ENCODE measurements at places on chromosomes 4 and X.

- no peak for DNase-seq
Measured at GRCh38 chrX:66638591-66639500, at the start of gene EDA2R. Gene EDA2R (minus strand): TSS chrX:66639078. CDS start chrX:66616020, 23,058 bp downstream.

DNA sequence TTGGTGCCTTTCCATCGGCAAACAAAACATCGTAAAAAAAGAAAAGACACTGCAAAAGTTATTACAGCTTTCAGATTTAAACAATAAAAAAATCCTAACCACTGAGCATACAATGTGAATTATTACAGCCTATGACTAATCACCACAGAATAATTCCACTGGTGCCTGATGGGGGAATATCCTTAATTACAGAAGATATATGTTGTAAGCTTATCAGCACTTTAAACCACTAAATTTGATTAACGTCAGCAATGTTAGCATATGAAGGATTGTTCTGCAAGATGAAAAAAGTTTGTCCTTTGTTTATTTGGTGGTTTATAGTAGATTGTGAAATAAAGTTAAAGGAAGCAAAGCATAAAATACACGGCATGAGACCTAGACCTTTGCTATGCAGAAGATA lies 210.2 kb upstream of the ADAMTS3 start:
- DNase-seq: no peak

GRCh38 chrX:41184312-41184711 lies 99.1 kb downstream of the USP9X start:
- DNase-seq: no peak

DNA sequence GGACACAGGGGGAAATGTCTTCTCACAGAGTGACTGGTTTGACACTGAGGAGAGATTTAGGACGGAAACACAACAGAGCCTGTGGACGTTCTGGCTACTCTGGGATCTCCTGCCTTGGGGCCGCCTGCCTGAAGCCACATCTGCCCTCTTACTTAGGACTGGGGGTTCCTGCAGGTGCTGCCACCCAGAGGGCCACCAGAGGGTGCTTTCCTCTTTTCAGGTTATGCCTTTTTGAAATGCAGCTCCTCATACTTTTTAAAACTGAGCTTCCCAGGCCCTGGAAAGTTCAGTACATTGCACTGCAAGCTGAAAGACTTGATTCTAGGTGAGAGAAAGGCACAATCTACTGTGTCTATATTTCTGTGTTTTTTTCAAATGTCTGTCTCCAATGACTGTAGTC lies 92.2 kb upstream of the PGRMC2 start:
- DNase-seq: no peak

- no peak for DNase-seq
Measured at GRCh38 chr4:113243312-113243711, 193.9 kb downstream of the ANK2 start.

DNA sequence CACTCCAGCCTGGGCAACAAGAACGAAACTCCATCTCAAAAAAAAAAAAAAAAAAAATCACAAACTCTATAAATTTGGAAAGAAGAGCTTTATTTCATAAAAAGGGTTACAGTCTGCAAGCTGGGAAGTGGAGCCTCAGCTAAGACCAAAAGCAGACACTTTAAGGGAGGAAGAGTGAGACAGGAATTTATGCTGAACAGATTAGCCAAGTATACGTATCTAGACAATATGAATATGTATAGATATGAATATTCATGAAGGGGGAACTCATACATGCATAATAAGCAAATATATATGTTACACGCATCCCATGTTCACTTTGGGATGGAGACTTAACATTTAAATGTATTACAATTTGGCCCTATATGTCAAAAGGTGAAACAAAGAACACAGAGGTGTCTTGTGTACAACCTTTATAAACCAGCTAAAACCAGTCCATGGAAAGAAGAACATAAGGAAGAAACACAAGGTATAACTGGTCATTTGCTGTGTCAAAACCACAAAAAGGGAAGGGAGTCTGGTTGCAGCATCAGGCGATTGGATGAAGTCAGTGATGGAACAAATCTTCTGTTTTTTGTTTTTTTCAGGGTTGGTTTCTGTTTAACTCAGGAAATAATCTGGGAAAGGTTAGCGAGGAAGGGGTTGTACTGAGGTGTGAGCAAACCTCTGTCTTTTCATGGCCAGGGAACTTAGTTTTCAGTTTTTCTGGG lies 130.0 kb upstream of the MAOA start:
- DNase-seq: no peak

- DNase-seq: no peak
Measured at GRCh38 chrX:18755651-18756050, 48.2 kb downstream of the PPEF1 start.

GRCh38 chr4:1226144-1226481 lies 22.8 kb downstream of the CTBP1 start:
- no peak for DNase-seq

DNA sequence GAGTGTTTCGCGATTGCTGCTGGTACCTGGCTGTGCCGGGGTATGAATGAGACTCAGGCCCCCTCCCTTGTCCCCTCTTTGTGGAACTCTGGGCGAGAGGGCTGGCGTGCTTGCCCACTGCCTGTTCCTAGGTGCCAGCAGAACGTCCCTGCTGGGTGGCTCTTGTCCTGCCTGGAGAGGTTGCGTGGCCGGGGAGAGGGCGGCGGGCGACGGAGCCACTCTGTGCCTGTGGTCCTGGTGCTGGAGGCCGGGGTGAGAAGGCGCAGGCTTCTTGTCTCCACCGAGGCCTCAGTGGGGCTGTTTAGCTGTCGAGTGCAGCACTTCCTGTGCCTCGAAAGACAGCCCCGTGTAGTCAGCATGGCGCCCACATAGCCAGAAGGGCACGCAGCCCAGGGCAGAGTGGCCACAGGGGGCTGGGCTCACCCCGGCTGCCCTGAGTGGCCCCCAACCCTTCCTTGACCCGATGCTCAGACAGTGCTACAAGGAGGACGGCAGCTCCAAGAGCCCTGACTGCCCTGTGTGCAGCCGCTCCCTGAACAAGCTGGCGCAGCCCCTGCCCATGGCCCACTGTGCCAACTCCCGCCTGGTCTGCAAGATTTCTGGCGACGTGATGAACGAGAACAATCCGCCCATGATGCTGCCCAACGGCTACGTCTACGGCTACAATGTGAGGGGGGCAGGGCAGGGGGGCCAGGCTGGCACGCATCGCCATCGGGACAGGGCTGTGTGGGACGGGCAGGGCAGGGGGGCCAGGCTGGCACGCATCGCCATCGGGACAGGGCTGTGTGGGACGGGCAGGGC lies 8.9 kb upstream of the UVSSA start:
- no peak for DNase-seq
